CD8-positive, alpha-beta memory T cell (primary cell): ENCODE measurements at places on chromosomes 4 and X.

DNA sequence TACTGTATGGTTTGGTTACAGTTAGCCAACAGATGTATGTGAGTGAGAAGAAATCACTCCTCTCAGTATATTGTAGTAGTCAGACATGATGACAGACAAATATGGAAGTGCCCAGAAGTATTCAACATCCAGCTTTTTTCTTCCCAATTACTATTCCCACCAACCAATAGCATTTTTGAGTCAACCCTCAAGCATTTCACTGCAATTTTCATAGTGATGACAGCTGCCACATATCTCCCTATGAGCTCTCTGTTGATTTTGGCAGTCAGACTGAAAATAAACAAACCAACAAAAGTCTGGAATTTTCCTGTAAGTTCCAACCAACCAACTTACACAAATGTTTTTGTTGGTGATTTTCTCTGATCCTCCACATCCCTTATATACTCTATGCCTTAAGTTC lies 8.2 kb upstream of the TRAM1L1 start:
- no peaks in the 10 kb centered on the region for H3K27me3 ChIP-seq
- DNase-seq, result no peak
- no peak overlapping the region for H3K27ac ChIP-seq
- no peaks in the 10 kb centered on the region for H3K4me1 ChIP-seq
- H3K4me3 ChIP-seq, result no peak overlapping the region

DNA sequence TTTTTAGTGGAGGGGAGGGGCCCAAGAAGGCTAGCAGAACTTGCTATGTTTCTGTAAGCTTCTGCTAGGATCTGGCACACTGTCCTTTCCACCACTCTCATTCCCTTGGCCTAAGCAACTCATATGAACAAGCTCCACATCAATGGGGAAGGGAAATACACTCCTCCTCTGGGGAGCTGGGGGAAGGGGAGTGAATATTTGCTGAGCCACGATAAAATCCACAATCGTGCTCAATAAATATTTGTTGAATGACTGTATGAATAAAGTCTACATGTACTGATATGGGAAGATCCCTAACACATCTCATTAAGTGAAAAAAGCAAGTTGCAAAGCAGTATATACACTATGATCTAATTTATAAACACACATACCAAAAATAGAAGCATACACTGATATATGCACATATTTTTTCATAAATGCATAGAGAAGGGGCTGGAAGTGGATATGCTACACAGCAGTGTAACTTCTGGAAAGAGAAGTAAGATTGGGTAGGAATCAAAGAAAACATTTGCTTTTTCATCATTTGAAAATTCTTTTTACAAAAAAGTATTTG lies 95.8 kb upstream of the EFHC2 start:
- H3K27me3 ChIP-seq, result no peaks in the 10 kb centered on the region
- H3K4me3 ChIP-seq, result no peak overlapping the region
- H3K36me3 ChIP-seq, result no peaks in the 10 kb centered on the region
- DNase-seq, result no peak
- H3K4me1 ChIP-seq, result no peaks in the 10 kb centered on the region

GRCh38 chr4:24792552-24792951 lies 2.8 kb upstream of the SOD3 start:
- H3K4me3 ChIP-seq, result no peak overlapping the region
- H3K27me3 ChIP-seq, result no peaks in the 10 kb centered on the region
- no peaks in the 10 kb centered on the region for H3K4me1 ChIP-seq

GRCh38 chr4:79224777-79225104 lies 101.1 kb downstream of the NAA11 start:
- no peaks in the 10 kb centered on the region for H3K27me3 ChIP-seq
- H3K4me3 ChIP-seq, result no peak overlapping the region
- no peak for DNase-seq
- H3K4me1 ChIP-seq, result no peaks in the 10 kb centered on the region
- no peaks in the 10 kb centered on the region for H3K36me3 ChIP-seq

DNA sequence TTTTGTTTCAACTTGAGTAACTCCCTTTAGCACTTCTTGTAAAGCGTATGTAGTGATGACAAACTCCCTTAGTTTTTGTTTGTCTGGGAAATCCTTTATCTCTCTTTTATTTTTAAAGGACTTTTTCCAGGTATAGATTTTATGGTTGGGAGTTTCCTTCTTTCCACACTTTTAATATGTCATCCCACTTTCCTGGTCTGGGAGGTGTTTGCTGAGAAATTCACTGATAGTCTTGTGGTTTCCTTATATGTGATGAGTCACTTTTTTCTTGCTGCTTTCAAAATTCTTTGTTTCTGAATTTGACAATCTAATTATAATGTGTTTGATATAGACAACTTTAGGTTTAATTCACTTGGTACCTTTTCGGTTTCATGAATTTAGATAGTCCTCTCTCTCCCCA lies 353.9 kb downstream of the GPAT3 start:
- no peaks in the 10 kb centered on the region for H3K36me3 ChIP-seq
- no peak overlapping the region for H3K4me3 ChIP-seq
- no peak overlapping the region for H3K27ac ChIP-seq

GRCh38 chrX:9379697-9380551 lies 84.9 kb upstream of the TBL1X start:
- H3K4me1 ChIP-seq, result peaks cover 4% of the 10 kb centered on the region
- H3K27ac ChIP-seq, result no peak overlapping the region
- no peaks in the 10 kb centered on the region for H3K36me3 ChIP-seq
- no peak overlapping the region for H3K4me3 ChIP-seq

- H3K27me3 ChIP-seq, result no peaks in the 10 kb centered on the region
- no peak for DNase-seq
- no peak overlapping the region for H3K4me3 ChIP-seq
- no peak overlapping the region for H3K27ac ChIP-seq
Measured at GRCh38 chr4:109462297-109462696, 28.7 kb downstream of the SEC24B start.

DNA sequence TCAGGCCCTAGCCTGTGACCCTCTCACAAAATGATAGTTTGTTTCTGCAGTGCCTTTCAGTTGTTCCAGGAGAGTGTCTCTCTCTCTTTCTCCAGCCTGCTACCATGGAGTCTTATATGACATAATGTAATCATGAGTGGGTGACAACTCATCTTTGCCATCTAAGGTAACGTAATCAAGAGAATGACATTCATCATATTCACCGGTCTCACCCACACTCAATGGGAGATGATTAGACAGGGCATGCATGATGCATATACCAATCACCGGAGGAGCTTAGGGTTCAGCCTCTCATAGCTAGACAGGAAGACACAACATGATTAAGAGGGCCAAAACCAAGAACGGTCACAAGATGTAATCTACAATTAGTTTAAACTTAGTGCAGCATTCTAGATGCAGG lies 97.1 kb upstream of the FAM9B start:
- no peaks in the 10 kb centered on the region for H3K36me3 ChIP-seq
- no peaks in the 10 kb centered on the region for H3K4me1 ChIP-seq
- DNase-seq, result no peak
- no peak overlapping the region for H3K4me3 ChIP-seq
- H3K27me3 ChIP-seq, result no peaks in the 10 kb centered on the region
- H3K27ac ChIP-seq, result no peak overlapping the region

DNA sequence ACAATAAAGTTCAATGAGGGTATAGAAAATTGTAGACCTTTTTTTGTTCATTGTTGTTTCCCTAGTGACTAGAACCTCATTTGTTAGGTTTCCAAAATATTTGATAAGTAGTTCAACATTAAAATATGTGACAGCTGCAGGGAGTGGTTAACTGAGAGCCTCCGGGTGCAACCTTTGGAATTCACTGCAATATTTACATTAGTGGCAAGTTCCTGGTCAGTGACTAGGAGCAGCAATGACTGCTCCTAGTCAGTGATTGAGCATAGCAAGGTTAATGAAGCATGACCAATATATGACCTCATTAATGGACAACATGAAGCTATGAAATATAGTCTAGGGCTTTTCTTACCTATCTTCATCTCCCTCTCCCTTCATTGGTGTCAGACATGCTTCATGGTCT lies 65.8 kb upstream of the FAM47A start:
- no peak overlapping the region for H3K4me3 ChIP-seq
- no peaks in the 10 kb centered on the region for H3K36me3 ChIP-seq
- no peaks in the 10 kb centered on the region for H3K27me3 ChIP-seq
- H3K4me1 ChIP-seq, result no peaks in the 10 kb centered on the region

DNA sequence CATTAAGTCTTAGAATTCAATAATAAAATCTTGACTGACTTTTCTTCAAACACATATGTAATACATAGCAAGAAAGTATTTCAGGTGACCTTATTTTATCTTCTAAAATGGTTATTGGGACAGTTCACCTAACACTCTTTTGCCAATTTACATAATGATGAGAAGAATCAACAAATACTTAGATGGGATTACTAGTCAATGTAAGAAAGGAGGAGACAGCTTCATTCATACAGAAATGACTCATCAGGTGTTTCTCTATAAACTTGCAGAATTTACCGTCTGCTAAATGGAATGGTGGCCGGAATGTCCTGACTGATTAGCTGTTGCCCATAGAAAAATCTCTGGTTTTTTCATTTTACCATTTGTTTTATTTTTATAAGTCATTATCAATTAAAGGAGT lies 115.0 kb upstream of the ETNPPL start:
- no peaks in the 10 kb centered on the region for H3K27me3 ChIP-seq
- DNase-seq, result no peak
- H3K27ac ChIP-seq, result no peak overlapping the region
- no peak overlapping the region for H3K4me3 ChIP-seq
- H3K36me3 ChIP-seq, result no peaks in the 10 kb centered on the region
